ENCODE measurements at places on chromosomes 12 and 14.

DNA sequence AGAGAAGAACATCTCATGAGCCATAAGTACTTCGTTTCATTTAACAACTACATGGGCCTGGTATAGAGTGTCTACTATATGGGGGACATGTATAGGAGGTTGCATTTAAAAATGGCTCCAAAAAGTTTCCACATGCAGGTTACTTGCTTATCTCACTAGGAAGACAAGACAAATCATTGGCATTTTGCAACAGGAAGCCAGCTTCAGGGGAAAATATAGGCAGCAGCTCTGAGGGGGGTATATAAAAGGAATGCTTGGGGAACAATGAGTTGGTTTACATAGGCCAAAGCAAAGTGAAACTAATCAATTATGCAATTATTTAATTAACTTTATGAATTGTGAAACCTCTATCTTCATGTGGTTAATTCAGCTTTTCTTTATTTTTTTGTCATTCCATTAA lies 225.3 kb downstream of the KCNH5 start:
- no peak for DNase-seq

GRCh38 chr12:2922329-2922728 lies 31.6 kb downstream of the TULP3 start:
- DNase-seq, result no peak

DNA sequence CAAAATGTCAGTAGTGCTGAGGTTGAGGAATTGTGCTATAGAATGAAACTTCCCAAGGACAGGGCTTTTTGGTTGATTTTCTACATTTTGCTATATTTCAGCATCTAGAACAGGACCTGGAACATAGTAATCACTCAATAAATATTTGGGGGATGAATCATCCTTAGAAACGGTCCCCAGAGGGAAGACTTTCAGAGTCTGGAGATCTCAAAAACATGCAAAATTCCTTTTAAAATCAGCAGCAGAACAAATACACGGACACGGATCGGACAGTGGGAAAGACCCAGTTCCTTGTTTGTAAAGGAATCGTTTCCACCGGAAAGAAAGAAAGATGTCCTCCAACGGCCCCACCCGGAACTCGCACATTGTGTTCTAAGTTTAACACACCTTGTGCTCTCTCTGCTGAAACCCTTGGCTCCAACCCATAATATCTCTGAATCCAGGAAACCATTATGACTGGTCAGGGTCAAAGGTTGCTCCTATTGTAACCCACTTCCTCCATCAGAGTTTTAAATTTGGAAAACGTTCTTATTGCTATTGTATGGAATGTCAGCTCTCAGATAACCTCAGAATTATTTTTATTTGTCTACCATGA lies 617.2 kb downstream of the MED13L start:
- DNase-seq, result peak; percentile 0

GRCh38 chr14:90714811-90715210 lies 101.4 kb downstream of the TTC7B start:
- DNase-seq, result no peak

DNA sequence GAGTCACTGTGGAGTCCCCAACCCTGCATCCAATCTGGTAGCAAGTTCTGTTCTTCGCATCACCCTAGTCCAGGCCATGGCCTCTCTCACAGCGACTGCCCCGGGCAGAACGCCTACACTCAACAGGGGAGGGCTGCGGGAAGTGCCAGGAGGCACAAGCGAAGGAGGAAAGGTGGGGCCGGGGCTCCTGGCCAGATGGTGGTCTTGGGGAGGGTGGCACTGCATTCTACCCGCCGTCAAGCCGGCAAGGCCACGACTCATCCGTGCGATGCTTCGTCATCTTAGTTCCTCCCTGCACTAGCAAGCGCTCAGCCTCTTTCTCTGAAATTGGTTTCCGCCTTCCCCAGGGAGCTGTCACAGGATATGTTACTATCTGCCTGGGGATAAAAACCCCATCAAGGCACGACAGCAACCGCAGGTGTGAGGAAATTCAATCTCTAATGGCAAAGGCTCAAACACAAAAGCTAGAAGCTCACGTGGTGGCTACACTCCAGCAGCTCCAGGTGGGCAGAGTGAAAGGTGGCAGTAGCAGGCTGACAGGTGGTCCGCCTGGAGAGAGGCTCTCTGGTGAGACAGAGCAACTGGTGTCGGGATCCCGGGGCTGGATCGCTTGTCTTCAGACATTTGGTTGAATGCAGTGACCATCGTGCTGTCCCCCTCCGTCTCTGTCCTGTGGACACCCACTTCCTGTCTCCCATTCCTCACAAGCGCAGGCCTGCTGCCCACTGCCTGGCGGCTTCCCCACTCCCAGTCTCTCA lies 34.1 kb downstream of the ACADS start:
- no peak for DNase-seq

DNA sequence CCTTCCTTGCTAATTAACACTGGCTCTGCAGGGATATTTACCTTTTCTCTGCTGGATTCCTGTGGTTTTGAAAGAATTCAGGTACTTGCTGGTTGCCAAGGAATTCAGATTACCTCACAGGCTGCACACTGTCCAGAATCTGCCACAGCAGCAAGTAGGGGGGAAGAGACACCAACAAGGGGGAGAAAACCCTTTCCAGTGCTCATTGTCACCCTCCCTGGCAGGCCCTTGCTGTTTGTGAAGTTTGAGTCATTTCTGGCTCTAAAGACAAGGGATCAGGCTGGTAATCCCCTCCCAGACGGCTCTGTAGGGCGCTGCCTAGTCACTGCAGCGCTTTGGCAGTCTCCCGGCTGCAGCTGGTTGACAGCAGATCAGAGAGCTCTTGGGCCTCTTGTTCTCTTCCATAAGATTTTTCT lies 50.8 kb downstream of the TTLL5 start:
- peak; percentile 56 for DNase-seq

GRCh38 chr12:40691913-40692764 lies at the start of gene CNTN1:
CNTN1 (plus strand) TSS chr12:40692439.
- peak; percentile 1 for DNase-seq

- DNase-seq, result no peak
Measured at GRCh38 chr14:104349950-104350349, 211.6 kb downstream of the KIF26A start.

DNA sequence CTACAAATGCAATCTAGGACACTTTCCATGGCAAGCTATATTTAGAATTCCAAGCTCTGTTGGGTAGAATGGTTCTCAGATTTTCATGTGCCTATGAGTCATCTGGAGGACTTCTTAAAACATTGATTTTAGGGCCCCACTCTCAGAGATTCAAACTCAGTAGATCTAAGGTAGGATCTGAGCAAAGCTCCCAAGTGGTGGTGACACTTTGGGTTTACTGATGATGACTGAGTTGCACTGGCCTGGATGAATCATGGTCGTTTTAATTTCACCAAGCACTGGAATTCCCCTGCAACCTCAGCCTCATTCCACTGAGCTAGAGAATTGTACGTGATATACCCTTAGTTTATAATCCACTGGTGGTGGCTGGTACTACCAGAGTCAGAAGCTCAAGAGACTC lies 86.5 kb downstream of the PPM1H start:
- peak; percentile 56 for DNase-seq

DNA sequence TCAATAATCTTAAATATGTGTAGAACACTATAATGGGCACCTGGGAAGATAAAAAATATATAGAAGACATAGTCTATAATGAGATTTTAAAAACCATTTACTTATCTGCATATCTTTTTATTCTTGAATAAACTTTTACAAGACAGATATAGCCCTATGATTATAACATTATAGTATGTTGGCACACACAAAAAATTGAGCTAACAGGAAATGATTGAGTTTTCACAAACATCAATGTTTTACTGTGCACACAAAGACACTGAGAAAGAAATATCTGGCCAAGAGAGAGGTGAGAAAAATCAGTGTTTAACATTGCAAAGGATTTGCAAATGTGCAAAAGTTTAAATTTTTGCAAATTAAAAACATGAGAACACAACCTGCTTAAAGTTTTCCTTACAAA lies 124.3 kb downstream of the BBS10 start:
- DNase-seq, result no peak

GRCh38 chr12:93145086-93145485 lies 216.0 kb upstream of the EEA1 start:
- no peak for DNase-seq

DNA sequence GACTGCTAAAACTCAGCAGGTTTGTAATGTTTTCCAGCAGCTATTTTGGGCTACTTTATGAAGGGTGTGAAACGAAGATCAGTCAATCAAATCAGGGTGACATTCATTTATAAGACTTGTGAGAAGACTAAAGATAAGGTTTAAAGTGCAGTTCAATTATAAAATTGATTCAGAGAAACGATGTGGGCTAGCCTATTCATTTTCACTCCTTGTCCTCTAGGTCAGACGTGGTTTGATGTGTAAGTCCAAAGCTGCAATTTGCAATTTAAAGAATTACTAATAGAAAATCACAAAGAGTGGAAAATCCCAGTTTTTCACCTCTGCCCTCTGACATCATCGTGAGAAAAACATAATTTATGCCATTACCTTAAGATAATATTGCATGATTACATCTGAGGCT lies 243.5 kb upstream of the NOVA1 start:
- DNase-seq, result no peak

DNA sequence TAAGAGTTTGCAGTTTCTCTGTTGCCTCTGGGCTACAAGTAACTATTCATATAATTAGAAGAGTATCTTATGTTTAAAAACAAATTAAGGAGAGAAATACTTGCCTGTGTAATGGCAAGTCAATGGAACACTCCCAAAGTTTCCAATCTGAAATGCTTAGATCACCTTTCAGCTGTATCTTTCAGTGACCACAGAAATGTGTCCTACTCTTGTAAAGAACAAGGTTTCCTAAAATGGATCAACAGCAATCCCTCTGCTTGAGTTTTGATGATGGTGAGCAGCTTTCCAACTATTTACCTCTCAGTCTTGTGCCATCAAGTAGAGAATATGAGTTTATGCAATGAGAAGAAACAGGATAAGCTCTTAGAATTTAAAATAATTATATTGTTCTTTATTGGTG lies 92.9 kb downstream of the ERGIC2 start:
- no peak for DNase-seq

DNA sequence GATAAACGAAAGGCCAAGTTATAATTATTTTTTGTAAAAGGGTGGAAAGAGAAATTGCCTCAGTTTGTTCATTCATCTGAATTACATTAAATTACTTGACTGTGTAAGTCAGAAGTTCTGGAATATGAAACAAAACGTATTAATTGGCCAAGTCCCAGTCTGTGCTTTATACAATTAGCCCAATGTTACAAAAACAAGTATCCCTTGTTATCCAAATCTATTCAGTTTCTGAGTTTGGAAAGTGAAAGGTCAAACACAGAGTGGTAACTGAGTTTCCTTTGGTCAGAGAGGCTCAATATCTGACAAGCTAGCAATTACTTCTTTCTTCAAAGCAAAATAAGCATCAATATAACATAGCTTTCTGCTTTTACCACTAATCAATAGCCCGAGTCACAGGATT lies 62.6 kb downstream of the SPPL3 start:
- DNase-seq, result no peak

All from activated CD4-positive, alpha-beta T cell treated with anti-CD3 and anti-CD28 coated beads, Interleukin-10, Interleukin-2, amounts not matched to agents 100 ng/mL and 50 ng/mL, durations not matched to agents 16 hours and 8 hours (primary cell).